ENCODE measurements at places on chromosomes 7 and 10.

DNA sequence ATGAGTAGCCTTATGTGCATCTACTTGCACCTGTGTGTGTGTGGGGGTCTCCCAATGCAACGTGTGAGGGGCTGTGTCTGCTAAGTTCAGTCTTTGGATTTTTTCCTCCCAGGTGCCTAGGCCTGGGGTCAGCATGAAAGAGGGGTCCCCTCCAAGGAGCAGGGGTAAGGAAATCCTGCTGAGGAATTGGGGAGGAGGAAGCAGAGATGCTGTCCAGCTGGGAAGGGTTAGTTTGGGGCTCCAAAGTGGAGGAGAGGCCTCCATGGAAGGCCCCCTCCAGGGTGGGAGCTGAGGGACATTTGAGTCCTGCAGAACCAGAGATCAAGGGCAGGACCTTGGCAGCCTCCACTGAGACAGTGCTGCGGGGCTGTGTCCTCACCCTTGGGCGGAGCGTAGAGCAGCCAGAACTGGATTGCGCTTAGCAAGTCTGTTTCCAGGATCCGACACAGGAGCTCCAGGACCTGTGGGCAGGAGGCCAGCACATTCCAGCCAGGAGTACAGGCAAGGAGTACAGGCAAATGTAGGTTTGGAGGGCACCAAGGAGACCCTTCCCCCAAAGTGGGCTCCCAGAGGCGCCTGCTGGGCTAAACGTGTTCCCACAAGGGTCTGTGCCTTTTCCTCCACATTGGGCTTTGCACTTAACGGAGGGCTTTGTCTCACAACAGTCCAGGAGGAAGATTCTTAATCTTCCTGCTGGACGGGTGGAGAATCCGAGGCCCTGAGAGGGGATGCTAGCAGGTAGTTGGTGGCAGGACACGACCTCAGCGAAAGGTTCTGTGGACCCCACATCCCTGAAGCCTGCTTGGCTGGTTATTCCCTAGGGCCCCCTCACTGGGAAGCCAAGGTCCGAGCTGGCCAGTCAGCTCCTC, 10.1 kb downstream of the TBATA start:
- DNase-seq = no peak

- DNase-seq = peak; percentile 56
Observed at GRCh38 chr7:36291387-36292316, 98.0 kb upstream of the ANLN start.

DNA sequence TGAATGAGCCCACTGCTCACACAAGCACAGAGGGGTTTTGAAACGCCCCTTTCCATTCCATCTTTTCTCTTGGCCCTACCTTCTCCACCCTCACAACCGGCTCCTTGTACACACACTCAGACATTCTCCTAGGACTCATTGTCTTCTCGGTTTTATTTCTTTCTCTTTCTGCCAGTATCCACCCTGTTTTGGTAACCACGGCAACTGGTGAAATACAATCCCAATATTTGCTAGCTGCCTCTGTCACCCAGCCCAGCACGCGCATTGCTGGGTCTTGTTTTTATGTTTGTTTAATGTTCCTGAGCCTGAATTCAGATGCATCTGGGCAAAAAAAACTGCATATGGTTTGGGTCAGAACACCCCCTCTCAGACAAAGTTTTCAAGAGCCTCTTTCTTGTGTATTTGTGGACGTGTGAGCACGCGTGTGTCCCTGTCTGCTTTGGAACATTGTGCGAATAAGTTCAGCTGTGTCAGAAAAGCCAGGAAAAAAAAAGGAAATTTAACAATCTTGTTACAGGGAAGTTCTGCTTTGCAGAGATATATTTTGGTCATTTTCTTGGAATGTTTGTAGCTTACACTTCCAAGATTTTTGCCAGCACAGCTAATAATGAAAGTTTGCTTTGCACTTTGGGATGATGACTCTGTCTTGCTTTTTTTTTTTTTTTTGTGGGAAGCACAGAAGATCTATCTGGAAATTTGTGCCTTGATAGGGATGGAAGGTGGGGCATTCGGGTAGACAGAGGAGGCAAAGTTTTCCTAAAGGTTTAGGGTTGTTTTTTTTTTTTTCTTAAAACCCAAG, 225.9 kb downstream of the TRIL start:
- peak; percentile 56 for DNase-seq

DNA sequence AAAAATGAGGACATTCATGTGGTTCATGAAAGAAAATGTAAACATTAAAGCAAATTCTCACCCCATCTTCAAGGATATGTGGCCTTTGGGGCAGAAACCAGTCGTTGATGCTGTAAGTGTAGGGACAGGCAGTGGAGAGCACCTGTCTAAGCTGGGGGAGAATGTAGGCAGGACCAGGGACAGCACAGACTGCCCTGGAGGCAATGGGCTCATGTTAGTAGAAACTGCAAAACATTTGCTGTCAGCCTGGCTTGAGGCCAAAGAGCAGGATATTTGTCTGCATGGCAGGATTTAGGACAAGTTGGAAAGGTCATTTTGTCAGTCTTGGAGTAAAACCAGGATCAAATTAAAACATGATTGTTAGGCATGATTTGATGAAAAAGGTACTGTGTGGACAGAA, 211.6 kb upstream of the AGK start:
- DNase-seq = no peak

DNA sequence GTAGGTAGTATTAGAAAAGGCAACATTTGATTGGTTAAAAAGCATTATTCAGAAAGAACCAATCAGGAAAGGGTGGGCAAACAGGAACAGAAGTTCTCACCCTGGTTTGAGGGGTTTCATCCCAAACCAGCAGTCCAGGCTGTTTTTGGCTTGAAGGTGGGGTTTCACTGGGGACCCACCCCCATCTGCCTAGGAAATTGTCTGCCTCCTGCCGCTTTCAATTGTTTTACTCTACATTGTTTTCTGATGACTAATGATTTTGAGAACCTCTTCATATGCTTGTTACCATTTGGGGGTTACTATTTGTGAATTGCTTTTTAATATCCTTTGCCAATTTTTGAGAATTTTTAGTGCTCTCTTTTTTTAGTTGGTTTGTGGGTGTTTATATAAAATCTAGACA, 3.3 kb upstream of the PCBD1 start:
- DNase-seq = peak; percentile 29

DNA sequence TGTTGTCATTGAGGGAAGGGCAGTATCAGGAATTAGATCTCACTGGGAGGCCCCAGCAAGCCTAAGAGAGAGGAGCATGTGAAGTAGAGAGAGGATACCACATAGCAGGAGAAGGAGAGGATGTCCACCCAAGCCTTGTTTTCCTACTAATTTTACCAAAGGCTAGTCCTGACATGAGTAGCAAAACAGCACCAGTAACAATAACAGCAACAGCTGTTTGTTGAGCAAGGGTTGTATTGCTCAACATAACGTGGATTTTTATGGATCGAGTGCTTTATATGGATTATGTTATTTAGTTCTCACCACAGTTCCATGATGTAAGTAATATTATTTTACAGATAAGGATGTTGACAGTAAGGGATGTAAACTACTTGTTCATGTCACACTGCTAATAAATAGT, 135.2 kb upstream of the DLX6 start:
- DNase-seq = no peak

- DNase-seq = no peak
Observed at GRCh38 chr7:110698576-110698975, 392.4 kb upstream of the LRRN3 start.

DNA sequence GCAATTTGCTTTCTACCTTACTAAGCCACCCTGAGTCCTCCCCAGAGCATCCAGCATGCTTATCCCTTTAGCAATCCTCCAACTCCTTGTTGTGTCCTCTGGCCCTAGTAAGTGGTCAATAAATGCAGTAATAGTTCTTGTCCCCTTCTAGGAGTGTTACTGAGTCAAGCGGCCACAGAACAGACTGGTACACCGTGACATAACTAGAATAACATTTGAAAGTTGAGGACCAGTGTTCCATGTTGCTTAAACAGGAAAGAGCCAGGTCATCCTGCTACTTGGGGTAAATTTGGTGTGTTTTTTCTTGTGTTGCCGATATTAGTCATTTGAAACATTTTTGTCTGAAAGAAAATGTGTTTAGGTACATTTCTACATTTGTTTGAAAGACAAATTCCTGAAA, 4.8 kb upstream of the CDK6 start:
- DNase-seq = no peak

- DNase-seq = no peak
Observed at GRCh38 chr10:35342183-35342753, 6.0 kb downstream of the CCNY start.

DNA sequence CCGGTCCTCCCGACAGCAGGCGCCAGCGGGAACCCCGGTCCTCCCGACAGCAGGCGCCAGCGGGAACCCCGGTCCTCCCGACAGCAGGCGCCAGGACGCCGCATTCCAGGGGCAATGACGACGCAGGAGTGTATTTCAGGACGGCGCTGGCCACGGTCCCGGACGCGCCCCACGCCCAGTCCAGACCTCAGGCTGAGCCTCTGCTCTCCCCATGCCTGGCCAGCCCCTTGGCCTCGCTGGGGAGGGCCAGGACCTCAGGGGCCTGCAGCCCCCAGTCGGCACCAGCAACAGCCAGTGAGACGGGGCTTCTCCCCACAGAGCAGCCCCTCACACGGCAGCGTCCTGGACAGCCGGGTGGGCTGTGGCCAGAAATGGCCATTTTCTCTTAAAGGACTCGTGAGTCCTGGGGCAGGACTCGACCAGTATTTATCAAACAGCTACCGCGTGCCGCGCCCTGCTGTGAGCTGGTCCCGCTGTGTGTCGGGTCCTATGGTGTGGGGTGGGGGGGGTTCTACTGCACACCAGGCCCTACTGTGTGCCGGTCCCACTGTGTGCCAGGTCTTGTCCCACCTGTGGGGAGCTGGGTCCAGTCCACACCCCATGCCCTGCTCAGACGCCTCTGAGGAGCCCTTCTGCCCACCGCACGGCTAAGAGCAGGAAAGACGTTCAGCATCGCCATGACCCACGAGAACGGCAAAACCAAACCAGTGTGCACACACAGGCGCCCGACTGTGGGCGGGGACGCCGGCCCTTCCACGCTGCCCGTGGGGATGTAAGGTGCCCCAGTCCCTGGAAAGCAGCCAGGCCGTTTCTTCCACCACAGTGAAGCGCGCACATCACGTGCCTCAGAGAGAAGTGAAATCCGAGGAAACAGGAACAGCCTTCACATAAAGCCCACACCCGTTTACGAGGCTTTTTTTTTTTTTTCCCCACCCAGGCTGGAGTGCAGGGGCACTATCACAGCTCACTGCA, 33.3 kb downstream of the GET4 start:
- DNase-seq = no peak

- DNase-seq = no peak
Observed at GRCh38 chr10:91210014-91210413, 10.4 kb upstream of the PCGF5 start.

DNA sequence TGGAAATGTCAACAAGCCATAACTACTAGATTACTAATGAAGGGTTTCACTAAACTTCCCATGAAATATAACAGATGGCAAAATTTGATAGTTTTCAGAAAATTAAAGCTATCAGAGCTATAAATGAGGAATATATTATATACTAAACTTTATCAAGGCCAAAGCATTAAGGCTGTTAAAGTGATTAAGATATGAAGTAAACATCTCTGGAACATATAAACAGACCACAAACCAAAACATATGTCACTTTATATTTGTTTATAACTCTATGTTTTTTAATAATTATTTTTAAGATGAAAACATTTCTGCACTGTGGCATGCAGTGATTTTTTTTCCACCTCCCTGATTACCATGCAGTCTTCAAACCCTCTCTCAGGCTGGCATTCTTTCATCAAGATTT, 120.2 kb downstream of the REEP3 start:
- DNase-seq = no peak

DNA sequence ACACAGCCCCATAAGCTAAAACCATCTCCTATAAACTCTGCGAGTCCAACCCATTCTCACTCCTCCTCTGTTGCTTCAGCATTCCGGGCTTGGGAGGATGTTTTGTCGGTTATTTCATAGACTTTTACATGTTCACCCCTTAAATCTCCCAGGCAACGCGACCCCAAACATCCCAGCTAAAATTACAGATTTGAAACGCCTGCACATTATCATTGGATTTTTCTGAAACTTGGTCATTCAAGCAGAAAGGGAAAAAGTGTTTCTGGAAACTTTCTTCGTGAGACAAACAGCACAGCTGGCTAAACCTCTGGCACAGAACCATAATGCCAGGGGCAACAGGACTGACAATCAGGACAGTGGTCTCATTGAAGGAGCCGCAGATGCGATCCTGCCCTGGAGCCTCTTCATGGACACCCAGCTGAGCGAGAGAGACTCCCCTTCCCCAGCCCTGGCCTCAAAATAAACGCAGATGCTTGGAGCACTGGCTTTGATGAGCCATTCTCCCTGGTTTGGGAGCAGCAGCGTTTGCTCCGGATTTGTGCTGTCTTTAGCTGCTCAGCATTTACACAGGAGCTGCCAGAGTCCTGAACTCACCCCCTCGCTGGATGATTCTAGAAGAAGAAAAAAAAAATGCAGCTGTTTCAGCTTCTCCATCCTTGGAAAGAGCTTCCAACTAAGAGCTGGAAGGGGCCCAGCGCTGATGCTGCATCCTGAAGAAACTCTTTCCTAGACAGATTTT, 30.1 kb downstream of the AFAP1L2 start:
- no peak for DNase-seq

DNA sequence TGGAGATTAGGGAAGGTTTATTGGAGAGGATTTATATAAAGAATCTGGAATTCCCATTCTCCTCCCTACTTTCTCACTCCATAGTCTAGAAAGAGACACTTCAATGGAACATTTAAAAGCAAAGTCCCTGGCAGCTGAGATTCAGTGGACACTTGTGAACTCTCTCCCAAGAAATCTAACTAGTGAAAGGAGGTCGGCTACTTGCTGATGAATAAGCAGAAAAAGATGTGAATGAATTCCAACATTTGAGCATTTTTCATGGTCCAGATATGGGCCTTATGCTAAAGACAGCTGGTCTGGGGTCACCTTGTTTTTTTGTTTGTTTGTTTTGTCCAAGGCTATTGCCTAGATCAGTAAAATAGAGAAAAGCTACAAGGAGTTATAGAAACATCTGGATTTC, 141.1 kb upstream of the LRRTM3 start:
- DNase-seq = peak; percentile 43

DNA sequence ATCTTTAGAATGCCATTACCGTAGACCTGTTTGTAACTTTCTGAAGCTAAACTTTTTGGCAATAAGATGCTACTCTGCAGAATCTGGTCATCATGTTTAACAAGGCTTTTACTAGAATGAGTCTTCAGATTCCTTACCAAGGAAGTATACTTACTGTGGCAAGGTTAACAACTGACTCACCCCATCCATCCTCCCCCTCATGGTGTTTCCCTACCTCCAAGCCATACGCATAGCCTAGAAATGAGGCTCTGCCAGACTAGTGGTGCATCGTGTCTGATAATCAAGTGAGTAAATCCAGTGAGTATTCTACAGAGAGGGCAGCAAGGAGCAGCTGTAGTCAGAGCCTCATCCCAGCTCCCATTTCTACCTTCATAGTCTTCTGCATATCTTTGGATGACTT, 223.6 kb downstream of the IPMK start:
- peak; percentile 92 for DNase-seq
